ENCODE measurements at places on chromosomes 5 and 9.

- no peak for DNase-seq
Observed at GRCh38 chr9:2605246-2605645, 16.3 kb upstream of the VLDLR start.

- no peak for DNase-seq
Observed at GRCh38 chr5:994821-995220, 13.8 kb upstream of the NKD2 start.

DNA sequence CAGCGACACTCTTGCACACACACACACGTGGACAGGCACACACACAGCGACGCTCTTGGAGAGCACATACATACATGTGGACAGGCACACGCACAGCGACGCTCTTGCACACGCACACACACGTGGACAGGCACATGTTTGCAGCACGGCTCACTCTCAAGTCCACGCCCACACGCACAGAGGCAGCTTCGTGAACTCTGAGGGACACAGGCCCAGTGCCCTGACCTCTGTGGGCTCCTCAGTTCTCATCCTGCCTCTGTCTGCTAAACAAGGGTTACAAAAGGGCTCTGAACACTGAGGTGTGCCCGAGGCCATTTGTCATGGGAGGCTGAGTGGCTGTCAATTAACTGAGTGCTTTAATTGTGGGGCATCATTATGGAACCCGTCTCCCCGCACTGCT is 558.8 kb upstream of the ADAMTS16 start:
- no peak for DNase-seq

GRCh38 chr9:122816163-122816867 is 12.1 kb downstream of the PDCL start:
- DNase-seq: no peak

DNA sequence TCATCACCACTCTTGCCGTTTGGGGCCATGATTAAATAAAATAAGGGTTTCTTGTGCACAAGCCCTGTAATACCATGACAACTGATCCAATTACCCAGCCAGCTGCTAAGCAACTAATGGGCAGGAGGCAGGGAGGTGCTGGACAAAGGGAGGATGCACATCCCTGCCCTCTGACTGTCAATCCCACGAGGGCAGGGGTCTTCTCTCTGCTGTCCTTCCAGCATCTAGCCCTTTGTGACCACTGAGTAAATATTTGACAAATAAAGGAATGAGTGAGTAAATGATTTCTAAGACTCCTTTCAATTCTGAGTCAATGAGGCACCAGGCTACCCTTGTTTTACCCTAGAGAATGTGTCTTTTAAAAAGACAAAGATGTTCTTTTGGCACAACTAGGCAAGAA is 247.1 kb downstream of the SYK start:
- no peak for DNase-seq
